Cortex of kidney (tissue), 1 donor: ENCODE measurements at places on chromosomes 5 and 9.

DNA sequence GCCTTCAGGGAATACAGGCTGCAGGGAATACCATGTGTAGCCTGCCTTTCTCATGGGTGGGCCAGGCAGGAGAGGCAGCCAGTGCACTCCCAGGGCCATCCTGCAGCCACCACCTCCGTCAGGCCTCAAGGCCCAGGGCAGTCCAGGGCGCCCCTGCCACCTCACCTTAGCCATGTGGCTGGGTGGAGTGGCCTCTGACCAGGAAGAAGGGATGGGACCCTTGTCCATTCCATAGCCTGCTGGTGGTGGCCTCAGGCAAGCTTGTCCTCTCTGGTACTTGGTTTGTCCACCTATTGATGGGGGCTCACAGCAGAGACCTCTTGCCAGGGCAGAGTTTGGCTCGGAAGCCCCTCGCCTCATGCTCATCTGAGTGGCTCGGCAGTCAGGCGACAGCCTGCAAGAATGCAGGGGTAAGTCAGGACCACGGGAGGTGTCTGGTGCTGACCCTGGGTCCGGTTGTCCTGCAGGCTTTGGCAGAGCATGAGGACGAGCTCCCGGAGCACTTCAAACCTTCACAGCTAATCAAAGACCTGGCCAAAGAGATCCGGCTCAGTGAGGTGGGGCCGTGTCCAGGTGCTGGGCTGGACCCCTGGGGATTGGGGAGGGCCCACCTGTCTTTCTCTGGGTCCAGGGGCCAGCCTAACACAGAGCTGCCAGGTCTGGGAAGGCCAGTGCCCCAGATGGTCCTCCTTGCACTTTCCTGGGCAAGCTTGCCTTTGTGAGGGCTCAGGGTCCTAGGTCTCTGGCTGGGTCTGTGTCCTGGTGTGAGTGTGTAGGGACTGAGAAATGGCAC is 82.9 kb downstream of the PHF2 start:
- DNase-seq: no peak

GRCh38 chr9:121674952-121675351 is 23.5 kb downstream of the DAB2IP start:
- DNase-seq: no peak

DNA sequence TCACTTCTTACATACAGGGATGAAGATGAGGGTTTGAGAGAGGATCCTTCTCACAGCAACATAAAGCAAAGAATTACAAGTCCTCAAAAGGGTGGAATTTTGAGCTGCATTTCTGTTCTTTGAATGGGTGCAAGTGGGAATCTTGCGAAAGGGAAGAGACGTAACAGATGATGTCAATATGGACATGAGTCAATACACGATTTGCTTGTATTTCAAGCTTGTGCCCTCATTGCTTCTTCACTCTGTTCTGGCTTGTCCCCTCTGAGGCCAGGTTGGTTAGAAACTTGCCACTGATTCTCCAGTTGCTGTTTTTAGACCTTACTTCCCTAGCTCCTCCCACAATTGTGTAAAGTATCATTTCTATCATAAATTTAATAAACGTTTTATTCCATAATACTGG is 104.8 kb upstream of the CLINT1 start:
- DNase-seq: no peak

- DNase-seq: no peak
These were observed 24.8 kb downstream of the FYB1 start for GRCh38 chr5:39194466-39195136.

DNA sequence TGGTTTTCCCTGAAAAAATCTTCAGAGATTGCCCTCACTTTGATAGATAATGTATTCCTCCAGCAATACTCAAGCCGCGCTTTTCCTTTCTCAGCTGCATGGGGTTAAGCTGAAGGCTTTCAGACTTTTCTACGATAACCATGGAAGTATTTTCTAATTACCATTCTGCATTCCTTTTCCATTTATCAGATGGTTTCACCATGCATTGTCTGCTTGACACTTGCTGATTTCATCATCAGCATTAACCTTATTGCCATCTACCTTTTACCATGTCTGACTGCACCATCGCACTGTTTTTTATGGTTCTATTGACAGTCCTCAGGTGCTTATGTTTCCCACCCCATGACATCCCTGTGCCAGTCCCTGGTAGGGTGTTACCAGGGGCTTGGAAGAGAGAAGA is 91.6 kb downstream of the DMAC1 start:
- DNase-seq: no peak

GRCh38 chr5:144267961-144268513 is 97.4 kb downstream of the KCTD16 start:
- DNase-seq: no peak

DNA sequence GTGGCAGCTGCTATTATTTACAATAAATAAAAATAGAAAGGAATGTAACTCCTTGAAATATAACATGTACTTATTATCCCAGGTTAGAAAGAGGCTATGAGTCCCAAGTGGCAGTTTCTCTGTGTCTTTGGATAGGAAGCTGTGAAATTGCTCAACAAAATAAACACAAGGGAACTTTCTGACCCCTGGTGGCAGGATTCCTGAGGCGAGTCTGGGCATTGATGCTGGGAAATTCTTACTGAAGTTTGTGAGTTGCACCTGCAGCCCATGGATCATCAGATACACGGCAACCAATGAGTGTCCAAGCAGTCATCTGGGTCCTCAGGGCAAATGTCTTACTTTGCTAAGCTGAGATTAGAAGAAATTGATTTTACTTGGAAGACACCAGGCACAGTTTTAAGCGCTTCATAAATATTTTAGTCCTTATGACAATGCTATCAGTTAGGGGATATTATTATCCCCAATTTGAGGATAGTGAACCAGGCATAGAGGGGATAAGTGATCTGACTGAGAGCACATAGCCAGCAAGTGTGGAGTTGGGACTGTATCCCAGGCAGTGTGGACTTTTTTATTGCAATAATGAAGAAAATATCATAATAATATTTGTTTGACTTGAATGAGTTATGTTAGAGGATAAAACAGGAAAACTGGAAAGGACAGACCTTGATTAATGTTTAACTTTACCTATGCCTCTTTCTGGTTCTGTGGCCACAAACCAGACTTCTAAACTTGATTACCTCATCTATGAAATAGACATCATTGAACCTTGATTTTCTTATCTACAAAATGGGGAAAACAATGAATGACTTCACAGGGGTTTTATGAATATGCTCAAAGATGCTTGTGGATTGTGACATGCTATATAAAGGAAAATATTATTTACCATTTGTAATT is 265.5 kb upstream of the ADAMTSL1 start:
- DNase-seq: no peak

GRCh38 chr9:91503673-91504081 is 80.0 kb upstream of the NFIL3 start:
- DNase-seq: no peak

- DNase-seq: no peak
These were observed 320.7 kb downstream of the ASTN2 start for GRCh38 chr9:117093891-117094844.

DNA sequence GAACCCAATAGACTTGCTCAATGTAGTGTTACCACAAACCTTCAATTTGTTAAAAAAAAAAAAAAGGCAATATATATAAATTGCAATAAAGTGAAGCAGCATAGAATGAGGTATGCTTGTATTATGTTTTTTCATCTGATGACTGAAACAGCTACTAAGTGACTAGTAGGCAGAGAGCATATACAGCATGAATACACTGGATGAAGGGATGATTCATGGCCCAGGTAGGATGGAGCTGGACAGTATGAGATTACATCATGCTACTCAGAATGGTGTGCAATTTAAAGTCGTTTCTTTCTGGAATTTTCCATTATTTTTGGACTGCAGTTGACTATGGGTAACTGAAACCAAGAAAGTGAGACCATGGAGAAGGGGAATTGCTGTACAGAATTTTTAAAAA is 161.2 kb downstream of the GNA14 start:
- DNase-seq: no peak

- DNase-seq: no peak
These were observed 7.0 kb upstream of the FBXO4 start for GRCh38 chr5:41918105-41918504.

DNA sequence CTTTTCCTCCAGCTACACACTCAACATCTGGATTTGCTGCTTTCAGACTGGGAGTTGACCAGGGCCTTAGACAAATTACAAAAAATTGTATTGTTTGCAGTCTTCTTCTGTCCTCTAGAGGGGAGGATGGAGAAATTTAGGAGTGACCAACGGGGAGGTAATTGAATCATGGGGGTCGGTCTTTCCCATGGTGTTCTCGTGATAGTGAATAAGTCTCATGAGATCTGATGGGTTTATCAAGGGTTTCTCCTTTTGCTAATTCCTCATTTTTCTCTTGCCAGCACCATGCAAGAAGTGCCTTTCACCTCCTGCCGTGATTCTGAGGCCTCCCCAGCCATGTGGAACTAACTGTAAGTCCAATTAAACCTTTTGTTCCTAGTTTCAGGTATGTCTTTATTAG is 4.2 kb downstream of the IFNA8 start:
- DNase-seq: no peak

- DNase-seq: no peak
These were observed 45.3 kb downstream of the SLC22A5 start for GRCh38 chr5:132414634-132415378.

- DNase-seq: no peak
These were observed 9.7 kb downstream of the KIF20A start for GRCh38 chr5:138188626-138189025.

DNA sequence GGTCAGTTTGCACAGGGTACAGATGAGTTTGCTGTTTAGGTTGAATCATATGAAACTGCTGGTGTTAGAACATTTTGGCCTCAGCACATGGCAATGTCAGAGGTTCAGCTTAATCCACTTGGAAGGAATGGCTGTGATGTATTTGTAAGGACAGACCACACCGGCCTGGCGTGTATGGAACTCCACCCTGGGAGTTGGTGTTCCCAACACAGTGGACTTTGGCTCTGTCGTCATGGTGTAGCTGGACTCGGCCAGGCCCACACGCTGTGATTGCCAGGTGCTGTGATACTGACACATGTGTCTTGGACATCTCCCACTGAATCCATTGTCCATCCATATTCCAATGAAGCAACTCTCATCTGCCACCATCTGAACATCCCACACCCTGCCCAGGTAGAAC is 90.3 kb downstream of the ZNF618 start:
- no peak for DNase-seq

- DNase-seq: no peak
These were observed 592.3 kb downstream of the MAT2B start for GRCh38 chr5:164097749-164098148.

- DNase-seq: no peak
These were observed 107.9 kb downstream of the NDUFAF2 start for GRCh38 chr5:61052882-61053281.

DNA sequence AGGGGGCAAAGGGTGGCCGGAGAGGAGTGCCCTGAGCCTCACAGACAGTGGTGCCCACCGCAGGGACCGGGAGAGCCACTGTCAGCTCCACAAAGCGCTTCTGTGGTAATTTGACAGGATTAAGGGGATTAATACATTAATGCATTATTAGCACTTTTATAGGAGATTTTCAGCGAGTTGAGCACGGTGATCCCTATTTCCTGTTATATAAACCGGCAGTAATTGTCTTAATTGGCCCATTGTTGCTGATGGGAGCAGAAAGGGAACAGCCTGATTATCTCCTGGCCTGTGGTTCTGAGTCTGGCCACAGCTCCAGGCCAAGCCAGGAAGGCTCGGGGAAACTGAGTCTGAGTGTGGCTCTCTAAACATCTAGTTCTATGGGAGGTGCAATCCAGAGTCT is 423.6 kb downstream of the CDK5RAP2 start:
- DNase-seq: no peak

GRCh38 chr5:145629047-145629446 is 206.1 kb downstream of the PRELID2 start:
- DNase-seq: no peak

DNA sequence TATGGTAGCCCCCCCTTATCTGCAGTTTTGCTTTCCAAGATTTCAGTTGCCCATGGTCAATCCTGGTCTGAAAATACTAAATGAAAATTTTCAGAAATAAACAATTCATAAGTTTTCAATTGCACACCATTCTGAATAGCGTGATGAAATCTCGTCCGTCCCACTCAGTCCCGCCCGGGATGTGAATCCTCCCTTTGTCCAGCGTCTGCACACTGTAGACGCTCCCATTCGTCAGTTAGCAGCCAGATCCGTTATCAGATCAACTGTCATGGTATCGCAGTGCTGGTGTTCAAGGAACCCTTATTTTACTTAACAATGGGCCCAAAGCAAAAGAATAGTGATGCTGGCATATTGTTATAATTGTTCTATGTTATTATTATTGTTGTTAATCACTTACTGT is 98.6 kb downstream of the TMEM215 start:
- DNase-seq: no peak

DNA sequence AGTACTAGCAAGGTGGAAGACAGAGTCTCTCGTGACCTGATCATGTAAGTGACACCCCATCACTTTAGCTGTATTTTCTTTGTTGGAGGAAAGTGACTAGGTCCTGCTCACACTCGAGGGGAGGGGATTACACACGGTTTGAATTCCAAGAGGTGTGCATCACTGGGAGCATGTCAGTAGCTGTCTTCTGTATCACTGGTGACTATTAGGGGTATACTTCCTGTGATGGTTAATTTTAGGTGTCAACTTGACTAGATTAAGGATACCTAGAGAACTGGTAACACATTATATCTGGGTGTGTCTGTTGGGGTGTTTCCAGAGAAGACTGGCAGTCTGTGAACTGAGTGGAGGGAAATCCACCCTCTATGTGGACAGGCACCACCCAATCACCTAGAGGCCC is 22.5 kb downstream of the FOXD1 start:
- no peak for DNase-seq
